Activated CD4-positive, alpha-beta T cell treated with anti-CD3 and anti-CD28 coated beads for 24 hours (primary cell): ENCODE measurements at places on chromosomes 5 and 9.

DNA sequence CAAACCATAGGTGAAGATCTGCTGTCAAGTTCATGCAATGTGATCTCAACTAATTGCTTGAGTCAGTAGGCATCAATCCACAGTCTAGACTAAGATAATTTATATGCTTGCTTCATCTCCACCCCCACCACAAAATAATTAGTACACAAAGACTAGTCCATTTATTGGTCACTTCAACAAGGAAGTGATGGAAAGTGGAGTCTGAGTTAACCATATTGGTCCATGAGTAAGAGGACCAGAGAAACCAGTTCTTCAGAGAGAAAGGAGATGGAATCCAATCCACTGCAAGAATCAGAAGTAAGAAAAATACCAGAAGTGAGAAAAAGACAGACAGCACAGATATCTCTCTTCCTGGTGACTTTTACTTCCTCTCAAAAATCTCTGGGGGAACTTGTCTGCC, 366.5 kb downstream of the CHSY3 start:
- no peak for DNase-seq

- no peak for DNase-seq
Measured at GRCh38 chr9:1415146-1415545, 365.0 kb downstream of the DMRT2 start.

DNA sequence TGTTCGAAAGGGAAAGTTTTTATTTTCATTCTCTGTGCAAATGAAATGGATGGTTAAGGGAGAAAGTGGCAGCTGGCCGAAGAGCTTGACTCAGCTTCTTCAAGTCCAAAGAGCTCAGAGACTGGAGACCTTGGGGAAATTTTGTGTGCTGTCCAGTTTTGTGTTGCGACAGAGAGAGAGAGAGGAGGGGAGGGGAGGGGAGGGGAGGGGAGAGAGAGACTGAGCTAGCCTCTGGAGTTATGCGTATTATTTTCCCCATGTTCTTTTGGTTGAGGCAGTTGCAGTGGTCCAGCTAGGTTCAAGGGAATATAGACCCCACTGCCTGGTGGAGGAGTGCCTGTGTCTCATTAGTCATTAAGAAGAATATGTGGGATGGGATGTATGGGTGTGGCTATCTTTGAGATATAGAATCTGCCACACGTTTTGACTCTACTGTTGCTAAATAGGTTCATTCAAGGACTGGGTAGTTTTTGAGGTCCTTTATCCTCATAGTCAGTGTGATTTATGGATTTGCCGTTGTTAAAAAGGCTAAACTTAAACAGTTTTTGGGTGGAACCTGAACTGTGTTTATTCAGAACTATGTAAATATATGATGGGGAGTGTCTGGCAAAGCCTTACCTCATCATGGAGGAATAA, 69.7 kb downstream of the ARHGAP26 start:
- DNase-seq = no peak

DNA sequence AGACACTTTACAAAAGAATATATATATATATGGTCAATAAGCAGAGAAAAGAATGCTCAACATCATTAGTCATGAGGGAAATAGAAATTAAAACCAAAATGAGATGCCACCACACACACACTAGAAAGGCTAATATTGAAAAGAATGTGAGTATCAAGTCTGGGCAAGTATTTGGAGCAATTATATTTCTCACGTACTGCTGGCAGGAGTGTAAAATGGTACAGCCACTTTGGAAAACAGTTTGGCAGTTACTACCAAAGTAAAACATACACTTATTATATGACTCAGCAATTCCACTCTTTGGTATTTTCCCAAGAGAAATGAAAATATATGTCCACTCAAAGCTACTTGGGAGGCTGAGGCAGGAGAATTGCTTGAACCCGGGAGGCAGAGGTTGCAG, 29.8 kb downstream of the NEUROG1 start:
- DNase-seq = no peak
